ENCODE measurements at places on chromosomes 5 and 9. TPM values are rescaled to one million over a fixed set of nuclear protein-coding genes. Genes with fewer than 3 reads are reported as not detected.

DNA sequence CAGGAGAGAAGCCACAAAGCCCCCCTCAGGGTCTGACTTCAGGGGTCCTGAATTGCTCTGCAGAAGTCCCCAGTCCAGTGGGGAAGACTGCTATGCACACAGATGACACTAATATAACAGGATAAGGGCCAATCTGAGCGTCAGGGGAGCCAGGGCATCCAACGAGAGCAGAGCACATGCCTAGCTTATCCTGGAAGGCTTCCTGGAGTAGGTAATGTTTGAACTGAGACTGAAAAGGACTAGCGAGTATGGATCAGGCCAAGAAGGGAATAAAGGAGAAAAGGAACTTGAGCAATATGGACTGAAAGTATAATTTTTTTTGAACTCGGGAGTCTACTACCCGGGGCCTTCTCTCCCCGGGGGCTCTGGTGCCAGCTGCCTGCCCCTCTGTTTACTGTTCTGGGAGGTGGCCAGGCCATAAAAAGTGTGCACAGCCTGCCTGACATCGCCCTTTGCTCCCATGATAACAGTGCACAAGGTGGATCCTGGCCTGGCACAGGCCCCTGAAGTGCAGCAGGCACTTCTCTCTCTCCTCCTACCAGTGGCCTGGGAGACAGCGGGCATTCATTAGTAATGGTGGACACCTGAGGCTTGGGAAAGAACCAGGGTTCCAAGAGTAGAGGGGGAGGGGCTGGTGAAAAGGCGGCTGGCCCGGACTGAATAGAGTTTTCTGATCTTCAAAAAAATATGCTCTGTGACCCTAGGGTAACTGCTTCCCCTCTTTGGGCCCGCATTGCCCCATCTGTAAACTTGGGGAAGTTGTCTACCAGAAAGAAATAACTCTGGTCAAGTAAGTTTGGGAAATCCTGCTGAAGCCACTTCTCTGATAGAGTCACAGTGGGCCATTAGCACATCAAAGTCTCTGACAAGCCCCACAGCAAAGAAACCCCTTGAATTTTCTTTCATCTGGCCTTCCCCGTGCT, 4.6 kb upstream of the SLC6A7 start:
- no peak for DNase-seq

DNA sequence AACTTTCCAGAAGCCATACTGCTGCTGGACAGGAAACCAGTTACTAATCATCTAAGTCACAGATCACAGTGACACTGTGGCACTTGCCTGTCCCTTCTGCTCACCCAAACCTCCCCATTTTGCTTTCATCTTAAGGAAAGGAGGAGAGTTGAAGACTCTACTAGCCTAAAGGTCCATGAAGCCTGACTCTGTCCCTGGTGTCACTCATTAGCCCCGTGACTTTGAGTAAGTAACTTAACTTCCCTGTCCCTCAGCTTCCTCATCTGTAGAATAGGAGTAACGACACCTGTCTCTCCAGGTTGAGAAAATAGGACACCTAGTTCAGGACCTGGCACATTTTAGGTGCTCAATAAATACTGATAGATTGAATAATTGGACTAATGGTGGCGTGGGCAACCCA, 536 bp upstream of the SLC6A7 start:
- no peak for DNase-seq

- DNase-seq: no peak
Measured at GRCh38 chr5:87185838-87186237, 81.8 kb upstream of the RASA1 start.

The TRIP13 gene
- total RNA-seq: 0.38 TPM

DNA sequence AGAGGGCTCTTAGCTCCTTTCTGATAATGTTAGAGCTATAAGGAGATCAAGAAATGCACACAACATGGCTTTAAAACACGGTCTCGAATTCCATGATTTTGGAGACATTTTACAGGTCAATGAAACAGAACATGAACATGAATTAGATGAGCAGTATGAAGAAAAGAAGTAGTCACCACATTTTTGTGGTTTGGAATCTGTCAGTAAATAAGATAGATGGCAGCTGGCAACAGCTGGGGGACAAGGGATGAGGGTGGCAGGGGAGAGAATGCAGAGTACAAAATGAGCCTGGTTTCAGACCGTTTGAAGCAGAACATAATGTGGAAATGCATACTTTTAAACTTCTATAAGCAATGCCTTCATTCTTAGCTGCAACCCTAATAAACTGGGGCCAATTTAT, 107.1 kb downstream of the OXCT1 start:
- DNase-seq: no peak

- no peak for DNase-seq
Measured at GRCh38 chr5:5192681-5193080, 52.6 kb downstream of the ADAMTS16 start.

The SPOCK1 gene
- 35.5 TPM for total RNA-seq

- no peak for DNase-seq
Measured at GRCh38 chr5:170408877-170409660, 19.9 kb upstream of the KCNMB1 start.

The CENPK gene
- total RNA-seq: 2.0 TPM

DNA sequence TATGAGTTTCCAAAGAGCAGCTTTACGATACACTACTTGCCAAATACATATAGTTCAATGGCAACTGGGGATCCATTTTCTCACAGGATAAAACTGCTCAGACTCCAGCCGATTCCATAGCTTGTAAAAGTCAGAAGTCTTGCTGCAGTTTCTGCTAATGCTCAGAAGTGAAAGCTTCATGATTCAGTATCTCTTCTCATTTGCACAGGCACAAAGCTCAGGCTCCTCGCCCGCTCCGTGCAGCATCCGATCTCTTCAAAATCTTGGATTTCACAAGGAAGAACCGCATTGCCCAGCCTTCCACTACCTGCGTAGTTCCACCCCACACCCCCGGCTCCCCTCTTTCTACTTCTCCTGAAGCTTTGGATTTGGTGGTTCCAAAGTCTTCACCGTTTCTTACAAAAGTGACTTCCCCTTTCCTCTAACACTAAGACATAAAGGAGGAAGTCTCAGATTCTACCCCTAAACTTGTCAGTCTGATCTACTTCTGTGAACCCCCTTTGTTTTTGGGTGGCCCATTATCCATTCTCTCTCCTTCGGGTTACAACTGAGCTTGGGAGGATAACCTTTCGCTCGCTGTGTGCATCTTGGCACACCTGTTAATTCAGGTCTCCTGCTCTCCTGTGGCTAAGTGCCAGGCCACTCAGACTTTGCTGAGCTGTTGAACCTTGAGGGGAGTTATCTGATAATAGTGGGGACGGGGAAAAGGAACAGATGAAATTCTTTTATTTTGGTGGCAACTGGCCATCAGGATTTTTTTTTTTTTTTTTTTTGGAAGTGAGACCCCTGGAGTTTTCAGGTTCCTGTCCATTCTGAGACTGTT, 194.1 kb downstream of the GNA14 start:
- DNase-seq: no peak

The GPX3 gene
- 627 TPM for total RNA-seq

GRCh38 chr5:119402555-119402954, 46.7 kb downstream of the TNFAIP8 start:
- no peak for DNase-seq

DNA sequence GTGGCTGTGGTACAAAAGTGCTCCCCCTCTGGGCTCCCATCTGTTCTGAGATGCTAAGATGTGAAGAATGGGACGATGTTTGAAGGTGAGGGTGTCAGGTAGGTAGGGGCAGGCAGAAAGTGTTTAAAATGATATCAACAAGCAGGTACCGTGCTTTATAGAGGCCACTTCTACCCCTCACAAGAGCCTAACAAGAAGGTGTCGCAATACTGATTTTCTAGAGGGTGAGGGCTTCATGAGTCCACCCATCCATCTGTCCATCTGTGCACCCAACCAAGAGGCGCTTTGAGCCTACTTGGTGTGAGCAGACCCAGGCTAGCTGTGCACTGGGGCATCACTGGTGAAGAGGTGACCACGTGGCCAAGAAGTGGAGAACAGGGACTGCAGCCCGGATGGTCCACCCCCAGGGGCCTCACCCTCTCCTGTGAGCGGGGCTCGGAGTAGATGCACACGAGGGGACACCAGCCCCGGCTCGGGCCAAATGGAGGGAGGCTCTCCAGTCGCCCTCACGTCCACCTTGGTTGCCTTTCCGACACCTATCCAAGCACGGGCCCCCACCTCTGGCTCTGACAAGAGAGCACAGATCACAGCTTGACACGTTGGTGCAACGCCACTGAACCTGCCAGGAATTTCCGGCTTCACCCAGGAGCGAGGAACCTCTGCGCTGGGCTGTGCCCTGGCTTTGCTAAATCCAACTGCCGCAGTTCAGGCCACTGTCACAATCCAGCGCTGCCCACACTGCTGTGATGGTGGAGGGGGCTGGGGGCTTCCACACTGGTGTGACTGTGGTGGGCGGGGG, 34.5 kb downstream of the CRB2 start:
- DNase-seq: no peak

DNA sequence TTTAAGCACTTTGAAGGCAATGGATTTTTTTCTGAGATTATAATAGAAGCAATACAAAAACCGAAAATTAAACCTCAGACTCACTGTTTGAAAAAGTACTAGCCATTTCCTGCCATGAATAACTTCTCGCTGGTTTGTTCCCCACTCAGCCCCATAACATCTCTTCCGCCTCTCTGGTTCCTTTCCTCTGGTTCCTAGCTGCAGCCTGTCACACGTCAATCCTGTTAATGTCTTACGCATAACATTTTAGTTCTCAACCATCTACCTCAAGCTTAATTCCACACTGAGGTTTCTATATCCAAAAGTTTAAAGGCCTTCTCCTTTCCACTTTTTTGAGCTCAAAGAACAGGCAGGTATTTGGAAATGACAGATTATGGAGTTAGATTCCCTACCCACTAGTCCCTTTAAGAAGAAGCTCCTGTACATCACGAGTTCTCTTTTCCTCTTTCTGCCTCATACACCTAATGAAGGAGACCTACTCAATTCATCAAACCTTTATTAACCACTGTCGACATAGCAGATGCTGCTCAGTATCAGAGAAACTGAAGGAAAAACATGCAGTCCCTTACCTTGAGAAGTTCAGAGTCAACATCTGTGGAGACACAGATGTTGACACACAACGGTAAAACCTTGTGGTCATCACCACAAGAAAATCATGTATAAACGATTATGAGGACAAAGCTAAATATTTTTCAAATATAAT, 243.0 kb upstream of the PTGER4 start:
- no peak for DNase-seq

- no peak for DNase-seq
Measured at GRCh38 chr9:124174433-124174832, 83.3 kb upstream of the NEK6 start.

The PCDHGA6 gene
- 6.0 TPM for total RNA-seq

- no peak for DNase-seq
Measured at GRCh38 chr5:120769312-120769872, 305.3 kb downstream of the PRR16 start.

DNA sequence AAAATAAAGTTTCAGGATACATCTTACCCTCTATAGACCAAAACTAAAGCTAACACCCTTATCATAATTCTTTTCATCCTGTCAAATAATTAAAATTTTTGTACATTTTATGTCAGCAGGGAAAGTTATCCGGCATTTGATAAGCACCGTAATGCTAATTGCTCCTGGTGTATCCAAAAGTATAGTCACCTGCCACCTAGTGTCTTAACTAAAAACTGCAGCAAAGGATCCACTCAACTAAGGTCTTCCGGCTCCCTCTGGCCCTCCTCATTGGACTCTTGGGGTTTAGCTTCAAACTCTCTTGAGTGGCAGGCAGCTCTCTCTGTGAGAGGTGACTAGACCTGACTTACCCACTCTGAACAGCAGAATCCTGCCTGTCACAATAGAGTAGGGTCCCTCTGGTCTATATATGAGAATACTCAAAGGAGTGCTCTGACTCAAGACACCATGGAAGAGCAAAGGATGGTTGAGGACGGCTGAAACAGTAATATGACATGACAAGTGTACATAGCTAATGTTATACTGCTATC, 60.4 kb upstream of the CAST start:
- no peak for DNase-seq

- peak; percentile 44 for DNase-seq
Measured at GRCh38 chr5:178389026-178389729, 156.6 kb upstream of the PHYKPL start.

The PIK3R1 gene
- 113 TPM for total RNA-seq

- DNase-seq: no peak
Measured at GRCh38 chr5:130126746-130127145, 222.5 kb downstream of the CHSY3 start.

- DNase-seq: no peak
Measured at GRCh38 chr9:113875459-113876150, 504 bp upstream of the ZNF618 start.

DNA sequence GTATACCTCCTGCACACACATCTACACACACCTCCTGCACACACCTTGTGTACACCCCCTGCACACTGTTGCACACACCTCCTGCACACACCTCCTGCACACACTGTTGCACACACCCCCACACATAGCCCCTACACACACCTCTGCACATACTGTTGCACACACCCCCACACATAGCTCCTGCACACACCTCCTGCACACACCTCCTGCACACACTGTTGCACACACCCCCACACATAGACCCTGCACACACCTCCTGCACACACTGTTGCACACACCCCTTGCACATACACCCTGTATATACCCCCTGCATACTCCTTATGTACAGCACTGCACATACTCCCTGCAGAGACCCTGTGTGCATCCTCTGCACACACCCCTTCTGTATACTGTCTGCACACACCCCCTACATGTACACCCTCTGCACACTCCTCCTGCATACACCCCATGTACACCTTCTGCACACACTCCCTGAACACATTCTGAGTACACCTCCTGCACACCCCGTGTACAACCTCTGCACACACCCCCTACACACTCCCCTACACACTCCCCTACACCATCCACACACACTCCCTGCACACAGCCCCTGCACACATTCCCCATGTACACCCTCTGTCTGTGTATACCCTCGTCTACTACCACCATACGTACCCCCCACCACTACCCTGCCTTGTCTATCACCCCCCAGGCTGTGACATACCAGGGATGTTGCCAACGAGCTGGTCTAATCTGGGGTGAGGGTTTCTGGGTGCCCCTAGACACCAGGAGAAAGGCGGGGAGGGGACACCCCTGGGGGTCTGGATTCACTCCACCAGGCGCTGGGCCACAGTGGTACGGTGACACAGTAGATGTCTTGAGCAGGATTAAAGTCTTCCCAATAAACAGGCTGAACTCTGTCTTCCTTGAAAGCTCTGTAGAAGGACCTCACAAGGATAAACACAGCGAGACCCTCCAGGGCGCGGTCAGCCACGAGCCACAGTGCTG, 1.1 kb upstream of the CEP72 start:
- no peak for DNase-seq

Data from Right ventricle myocardium inferior (tissue), 1 donor.